ENCODE measurements at places on chromosomes 2 and 18. TPM values are rescaled to one million over a fixed set of nuclear protein-coding genes. Genes with fewer than 3 reads are reported as not detected.

Gene SNORC
- 2.5 TPM for polyA plus RNA-seq

Gene LYPD1
- 121 TPM for polyA plus RNA-seq

Gene GRHL1
- 0.70 TPM for polyA plus RNA-seq

Gene SCYGR4
- polyA plus RNA-seq = not detected

Gene EGR4
- polyA plus RNA-seq = not detected

Gene UPP2
- polyA plus RNA-seq = not detected

Gene KRCC1
- 7.4 TPM for polyA plus RNA-seq

Gene MYL1
- not detected for polyA plus RNA-seq

Gene LRRFIP1
- polyA plus RNA-seq = 39.2 TPM

Gene PMS1
- 4.9 TPM for polyA plus RNA-seq

Gene C2orf15
- not detected for polyA plus RNA-seq

Gene CCDC141
- polyA plus RNA-seq = not detected

Gene SLC4A3
- polyA plus RNA-seq = 0.29 TPM

All from endothelial cell of umbilical vein (primary cell).